ENCODE measurements at places on chromosomes 2 and 18.

DNA sequence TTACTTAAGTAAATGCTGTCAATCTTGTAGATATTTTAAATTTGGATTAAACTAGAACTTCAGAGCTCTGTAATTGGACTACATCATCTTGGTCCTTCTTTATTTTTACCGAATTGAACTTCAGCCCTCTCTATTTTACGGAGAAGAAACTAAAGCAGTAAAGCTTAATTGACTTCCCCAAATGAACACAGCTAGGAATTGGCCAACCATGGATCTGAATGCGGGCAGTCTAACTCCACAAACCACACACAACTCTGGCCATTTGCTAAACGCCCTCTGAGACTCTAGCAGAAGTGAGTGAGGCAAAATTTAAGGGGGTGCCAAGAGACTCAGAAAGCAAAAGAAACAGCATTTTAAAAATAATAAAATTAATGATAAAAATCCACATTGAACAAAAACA, 86.3 kb upstream of the KCTD1 start:
- DNase-seq, result no peak

- DNase-seq, result no peak
Observed at GRCh38 chr2:175399326-175399725, 217.8 kb upstream of the ATP5MC3 start.

DNA sequence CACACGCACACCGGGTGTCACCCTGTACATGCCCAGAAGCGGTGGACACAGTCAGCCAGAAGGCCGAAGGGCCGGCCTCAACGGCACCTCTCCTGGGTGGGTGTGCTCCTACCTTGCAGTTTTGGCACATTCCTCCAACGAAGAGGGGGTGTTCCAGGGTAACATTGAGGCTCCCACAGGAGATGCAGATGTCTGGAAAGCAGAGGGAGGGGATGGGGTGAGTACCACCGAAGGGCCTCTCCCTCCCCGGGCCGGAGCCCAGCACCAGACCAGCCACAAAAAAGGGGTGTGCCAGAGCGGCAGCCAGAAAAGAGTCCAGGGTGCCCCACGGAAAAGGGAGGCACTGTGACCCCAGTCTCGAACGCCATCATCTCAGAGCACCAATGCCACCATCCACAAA, 76.8 kb upstream of the POMC start:
- no peak for DNase-seq

- DNase-seq, result no peak
Observed at GRCh38 chr2:40127890-40128557, 323.9 kb downstream of the SLC8A1 start.

DNA sequence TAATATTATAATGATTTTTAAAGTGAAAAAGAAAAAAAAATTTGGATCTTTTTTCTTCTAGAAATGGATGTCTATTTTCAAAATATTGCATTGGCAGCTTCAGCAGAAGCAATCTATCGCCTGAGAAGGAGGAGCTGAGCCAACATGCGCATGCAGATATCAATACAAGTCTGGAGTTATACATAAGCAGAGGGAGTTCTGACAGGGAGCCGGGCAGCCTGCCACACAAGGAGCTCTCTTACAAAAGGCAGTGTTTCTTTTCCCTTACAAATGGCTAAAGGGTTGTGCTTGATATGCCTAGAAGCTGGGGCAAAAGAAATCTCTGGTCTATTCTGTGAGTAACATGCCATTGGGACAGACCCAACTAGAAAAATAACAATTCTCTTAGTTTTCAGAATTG, 291.9 kb upstream of the TRIB2 start:
- no peak for DNase-seq

DNA sequence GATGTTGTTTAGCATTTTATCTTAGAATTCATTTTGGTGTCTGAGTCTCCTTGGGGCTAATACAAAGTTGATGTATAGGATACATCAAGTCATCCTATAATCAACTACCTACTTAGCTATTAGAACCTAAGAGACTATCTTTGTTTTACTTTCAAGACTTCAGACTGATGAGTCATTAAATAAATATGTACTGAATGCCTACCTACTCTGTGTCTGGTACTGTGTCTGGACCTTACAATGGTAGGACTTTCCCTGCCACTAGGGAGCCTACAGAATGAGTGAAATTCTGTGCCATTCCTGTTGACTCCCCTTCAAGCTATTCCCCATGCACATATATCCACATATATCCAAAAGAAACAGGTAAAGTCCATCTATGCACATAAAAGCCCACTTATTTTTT, 114.5 kb downstream of the ERBB4 start:
- DNase-seq, result no peak

DNA sequence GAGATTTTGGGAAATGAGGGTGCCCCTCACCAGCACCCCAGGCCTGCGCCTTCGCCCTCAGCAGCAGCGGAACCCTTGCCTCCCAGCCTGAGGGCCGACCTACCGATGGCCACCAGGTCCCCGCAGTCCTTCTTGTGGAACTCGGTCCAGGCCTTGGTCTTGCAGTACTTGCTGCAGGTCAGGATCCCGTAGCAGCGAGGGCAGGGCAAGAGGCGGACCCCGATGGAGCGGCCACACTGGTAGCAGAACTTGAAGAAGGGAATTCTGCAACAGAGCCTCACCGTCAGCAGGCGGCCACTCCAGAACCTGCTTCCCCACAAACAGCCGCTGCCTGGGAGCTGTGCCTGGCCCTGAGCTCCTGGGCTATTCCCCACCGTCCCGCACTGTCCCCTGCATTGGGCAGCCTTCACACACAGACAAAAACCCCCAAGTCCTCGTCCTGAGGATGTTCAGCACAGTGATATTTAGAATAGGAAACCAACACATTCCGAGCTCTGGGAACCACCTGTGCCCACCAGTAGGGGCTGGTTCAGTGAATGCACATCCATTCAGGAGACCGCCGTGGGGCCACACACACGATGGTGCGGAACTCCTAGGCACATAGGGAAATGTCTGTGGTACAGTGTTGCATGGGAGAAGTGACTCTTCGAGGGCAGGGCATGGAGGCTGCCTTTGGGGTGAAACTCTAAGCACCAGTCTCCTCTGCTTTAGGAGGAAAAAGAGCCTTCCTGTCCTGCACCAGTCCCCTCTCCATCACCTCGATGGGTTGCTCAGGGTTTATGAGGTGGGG, 45.6 kb downstream of the GPC1 start:
- DNase-seq, result no peak

DNA sequence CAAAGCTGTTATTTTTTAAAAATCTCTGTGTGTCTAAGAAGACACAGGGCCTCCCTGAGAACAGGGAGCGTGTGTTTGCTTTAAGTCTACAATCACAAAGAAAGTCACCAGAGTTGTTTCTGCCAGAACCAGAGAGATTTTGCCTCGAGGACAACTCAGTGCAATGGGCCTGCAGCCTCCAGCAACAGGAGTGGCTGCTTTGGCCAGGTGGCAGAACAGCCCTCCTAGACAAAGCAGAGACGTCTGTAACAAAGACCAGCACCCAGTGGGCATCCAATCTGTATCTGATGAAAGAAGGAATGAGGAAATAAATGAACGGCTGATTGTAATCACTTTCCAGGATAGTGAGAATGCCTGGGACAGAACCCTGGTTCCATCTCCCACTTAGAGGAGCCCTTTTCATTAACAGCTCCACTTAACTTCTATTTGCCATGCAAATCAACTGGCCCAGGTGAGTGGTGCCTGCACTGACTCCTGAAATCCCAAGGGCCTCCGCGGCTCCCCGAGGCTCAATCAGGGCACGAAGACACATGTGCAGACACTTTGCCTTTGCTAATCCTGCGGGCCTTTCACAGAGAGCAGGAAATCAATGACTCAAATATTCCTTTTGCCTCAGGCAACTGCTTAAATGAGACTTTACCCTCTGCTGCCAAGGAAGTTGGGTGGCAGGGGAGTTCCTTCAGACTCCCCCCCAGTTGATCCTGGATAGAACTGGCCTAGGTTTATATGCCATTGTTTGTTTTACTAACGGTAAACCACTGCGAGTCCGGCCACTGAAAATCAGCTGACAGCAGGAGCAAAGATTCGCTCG, 146.5 kb downstream of the CABLES1 start:
- DNase-seq, result no peak

DNA sequence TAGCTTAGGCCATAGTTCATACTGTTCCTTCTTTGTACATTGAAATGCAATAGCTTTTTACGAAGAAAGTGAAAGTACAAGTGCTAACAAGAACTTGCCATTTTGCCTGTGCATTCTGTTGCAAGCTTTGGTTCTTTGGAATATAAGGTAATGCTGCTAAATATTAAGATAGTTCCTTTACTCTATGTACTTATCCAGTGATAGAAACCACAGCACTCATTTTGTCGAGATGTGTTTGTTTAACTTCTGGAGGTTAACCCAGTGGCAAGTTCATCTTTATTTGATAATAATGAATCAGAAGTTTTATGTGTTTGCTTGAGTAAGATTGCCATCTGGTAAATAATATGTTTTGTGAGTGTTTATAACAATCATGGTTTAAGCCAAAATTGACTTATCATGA, 373.1 kb upstream of the FANCL start:
- DNase-seq, result no peak

Data from psoas muscle (tissue), 8 donors.